ENCODE measurements at places on chromosomes 16 and 17.

DNA sequence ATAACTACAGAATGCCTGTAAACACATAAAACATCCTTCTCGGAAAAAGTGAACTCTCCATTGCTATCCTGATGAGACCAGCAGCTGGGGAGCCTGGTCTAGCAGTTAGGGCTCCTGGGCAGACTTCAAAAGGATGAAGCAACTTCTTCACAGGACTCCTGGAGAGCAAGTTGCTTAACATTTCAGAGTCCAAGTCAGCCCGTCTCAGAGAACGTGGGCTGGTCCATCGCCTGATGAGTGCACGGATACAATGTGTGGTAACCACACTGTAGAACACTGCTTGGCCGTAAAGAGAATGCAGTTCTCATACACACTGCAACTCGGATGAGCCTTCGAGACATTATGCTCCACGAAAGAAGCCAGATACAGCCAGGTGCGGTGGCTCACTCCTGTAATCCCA, 52.7 kb downstream of the TMEM235 start:
- DNase-seq, result no peak

- no peak for DNase-seq
Measured at GRCh38 chr17:64154313-64154695, 24.4 kb upstream of the ERN1 start.

- DNase-seq, result no peak
Measured at GRCh38 chr16:84768061-84768807, 51.6 kb upstream of the CRISPLD2 start.

DNA sequence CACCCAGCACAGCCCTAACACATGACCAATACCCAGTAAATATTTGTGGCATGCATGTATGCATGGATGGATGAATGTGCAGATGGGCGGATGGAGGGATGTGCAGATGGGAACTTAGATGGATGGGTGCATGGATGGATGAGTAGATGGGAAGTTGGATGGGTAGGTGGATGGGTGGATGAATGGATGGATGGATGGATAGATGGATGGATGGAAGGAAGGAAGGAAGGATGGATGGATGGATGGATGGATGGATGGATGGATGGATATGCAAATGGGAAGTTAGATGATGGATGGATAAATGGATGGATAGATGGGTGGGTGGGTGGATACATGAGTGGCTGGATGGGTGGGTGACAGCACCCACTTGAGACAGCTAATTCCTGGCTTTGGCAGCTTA, 193.2 kb upstream of the TNRC6C start:
- DNase-seq, result no peak

DNA sequence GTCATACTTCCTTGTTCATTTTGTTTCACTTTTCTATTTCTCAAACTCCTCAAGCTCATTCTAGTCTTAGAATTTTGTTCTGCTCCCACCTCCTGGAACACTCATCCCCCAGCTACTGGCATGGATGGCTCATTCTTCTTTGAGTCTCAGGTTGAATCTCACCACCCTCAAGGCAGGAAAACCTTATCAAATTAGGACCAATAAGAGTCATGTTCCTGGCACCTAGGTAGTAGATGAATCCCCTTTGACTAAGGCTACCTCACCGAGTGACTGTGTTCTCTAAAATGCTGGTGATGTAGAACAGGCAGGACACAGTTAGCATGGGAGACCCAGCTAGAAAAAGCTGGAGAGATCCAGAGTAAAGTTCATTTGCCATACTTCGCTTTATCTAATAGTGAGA, 1050.8 kb upstream of the EEF2KMT start:
- no peak for DNase-seq

- DNase-seq, result no peak
Measured at GRCh38 chr16:71826533-71827017, 17.9 kb upstream of the AP1G1 start.

DNA sequence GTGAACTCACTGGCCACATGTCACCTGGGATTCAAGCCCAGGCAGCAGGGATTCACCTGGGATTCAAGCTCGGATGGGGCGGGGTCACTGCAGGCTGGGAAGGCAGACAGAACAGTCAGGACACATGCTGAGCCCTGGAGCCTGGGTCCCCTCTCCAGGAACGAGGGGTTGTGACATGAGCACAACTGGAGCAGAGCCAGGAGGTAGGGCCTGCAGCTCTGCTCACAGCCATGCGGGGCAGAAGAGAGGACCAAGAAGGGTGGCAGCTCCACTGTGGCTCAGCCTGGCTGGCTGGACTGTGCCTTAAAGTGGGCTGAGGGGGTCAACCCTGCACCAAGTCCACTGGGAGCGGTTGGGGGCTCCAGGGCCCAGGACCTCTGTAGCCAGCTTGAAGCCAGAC, 150.1 kb downstream of the RAB11FIP4 start:
- peak; percentile 30 for DNase-seq

DNA sequence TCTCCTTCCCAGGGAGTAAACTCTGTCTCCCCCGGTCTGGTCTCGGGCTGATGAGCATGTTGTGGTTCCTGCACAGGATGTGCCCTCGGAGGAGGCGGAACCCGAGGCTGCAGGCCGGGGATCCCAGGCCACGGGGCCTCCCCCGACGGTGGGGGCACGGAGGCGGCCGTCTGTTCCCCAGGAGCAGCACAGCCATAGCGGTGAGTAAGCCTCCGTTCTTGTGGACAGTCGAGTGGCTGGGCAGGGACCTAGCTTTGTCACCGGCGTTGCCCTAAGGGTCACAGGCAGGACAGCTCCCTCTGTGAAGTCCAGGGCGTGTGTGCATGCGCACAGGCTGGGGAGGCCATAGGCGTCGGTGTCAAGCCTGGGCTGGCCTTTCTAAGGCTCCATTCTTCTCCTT, 3.5 kb downstream of the ZNF213 start:
- no peak for DNase-seq

DNA sequence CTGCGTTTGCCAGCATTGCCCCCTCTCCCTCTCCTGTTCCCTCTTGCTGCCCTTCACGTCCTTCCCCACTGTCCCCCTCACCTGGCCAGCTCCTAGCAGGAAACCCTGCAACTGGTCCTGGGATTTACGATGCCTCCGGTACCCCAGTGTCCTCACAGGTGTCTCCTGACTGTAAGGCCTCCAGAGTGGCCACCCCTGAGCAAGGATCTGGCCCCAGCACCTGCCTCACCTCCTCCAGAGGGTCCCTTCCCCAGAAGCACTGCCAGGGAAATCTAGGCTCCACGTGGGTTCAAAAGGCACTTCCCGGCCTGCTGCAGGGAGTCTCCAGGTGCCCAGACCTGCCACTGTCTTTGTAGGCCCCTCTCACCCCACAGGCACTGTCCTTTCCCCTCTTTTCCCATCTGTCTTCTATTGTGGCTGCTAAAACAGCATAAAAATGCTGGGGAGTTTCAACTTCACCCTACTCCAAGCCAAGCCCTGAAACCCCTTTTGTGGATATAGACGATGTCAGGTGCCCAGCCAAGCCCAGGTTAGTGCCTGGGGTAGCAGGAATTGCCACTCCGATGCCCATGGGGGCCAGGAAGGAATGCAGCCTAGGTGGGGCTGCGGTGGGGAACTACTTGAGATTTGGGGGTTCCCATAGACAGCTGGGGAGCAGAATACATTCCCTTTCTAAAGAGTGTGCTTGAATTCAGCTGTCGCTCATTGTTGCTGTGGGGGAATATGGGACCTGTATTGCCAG, 25.7 kb downstream of the RAB11FIP4 start:
- no peak for DNase-seq

DNA sequence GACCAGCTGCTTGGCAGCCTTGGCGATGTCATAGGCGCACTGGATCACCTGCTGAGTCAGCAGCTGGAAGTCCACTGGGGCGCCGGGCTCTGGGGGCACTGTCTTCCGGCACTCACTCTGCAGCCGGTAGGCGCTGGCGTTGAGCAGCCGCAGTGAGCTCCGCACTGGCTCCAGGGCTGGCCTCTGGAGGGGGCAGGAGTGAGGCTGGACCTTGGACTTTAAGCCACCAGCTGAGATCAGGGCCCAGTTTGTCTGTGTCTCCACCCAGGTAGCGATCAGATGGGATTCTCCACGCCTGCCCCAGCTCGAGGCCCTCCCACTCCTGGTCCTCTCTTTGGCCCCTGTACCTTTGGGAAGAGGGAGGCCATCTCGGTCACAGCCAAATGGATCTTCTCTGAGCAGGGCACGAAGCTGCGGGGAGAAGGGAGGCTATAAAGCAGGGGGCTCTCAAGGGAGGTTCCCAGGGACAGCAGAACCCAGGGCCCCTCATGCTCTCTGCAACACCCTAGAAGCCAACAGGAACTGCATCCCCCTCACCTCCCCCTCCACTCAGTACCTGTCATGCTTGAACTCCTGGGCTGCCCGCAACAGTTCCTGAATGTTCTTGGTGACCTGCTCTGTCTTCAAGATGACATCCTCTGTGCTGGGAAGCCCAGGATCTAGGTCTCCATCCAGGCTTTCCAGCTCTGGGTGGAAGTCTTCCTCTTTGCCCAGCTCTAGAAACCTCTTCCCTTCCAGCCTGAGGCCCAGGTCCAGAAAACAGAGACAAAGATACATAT, 6.4 kb downstream of the TP53I13 start:
- no peak for DNase-seq

DNA sequence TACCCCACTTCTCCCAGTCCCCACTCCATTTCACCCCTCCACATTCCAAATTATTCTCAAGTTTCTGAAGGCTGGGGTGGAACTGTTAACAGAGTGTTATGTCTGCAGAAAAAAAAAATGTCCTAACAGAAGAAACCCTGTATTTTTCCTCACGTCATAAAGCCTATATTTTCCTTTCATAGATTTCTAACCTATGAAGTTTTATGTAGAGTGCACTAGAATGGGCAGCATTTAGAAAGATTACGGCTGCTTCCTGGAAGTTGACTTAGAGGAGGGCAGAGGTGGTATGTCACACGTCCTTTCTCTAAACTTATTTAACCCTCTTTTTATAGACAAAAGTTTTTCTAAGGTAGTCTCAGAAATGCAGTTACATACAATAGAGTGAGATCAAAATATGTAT, 139.8 kb upstream of the TOM1L1 start:
- DNase-seq, result no peak

GRCh38 chr16:1123525-1124230, 27.6 kb upstream of the C1QTNF8 start:
- DNase-seq, result no peak

GRCh38 chr16:56667581-56668571, at the start of gene MT1G:
Gene MT1G, minus strand, starts transcription at chr16:56668065. Its CDS starts 72 bp downstream, at chr16:56667993.
- no peak for DNase-seq

DNA sequence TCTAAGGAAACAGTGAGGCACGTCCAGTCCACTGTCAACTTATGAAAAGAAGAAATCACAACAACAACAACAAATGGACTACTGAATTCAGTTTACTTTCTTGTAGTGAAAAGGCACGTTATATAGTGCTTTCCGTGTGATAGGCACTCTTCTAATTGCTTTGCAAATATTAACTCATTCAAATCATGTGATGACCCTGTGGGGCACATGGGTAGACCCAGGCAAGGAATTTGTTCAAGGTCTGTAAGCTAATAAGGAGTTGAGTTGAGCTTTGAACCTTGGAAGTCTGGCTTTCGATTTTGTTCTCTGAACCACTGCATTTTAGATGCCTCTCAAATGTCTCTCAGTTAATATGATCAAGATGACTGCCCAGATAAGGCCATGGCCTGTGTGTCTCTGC, 295.1 kb upstream of the RBFOX1 start:
- no peak for DNase-seq

- no peak for DNase-seq
Measured at GRCh38 chr17:38533241-38533640, 72.5 kb downstream of the SRCIN1 start.

- DNase-seq, result no peak
Measured at GRCh38 chr16:24975428-24975889, 39.7 kb downstream of the ARHGAP17 start.

- no peak for DNase-seq
Measured at GRCh38 chr17:32625971-32626370, 139.2 kb downstream of the CDK5R1 start.

- peak; percentile 99 for DNase-seq
Measured at GRCh38 chr17:68035523-68036303, at the start of gene KPNA2. Gene KPNA2, plus strand, starts transcription at chr17:68035735. Its CDS starts 1,398 bp downstream, at chr17:68037133.

DNA sequence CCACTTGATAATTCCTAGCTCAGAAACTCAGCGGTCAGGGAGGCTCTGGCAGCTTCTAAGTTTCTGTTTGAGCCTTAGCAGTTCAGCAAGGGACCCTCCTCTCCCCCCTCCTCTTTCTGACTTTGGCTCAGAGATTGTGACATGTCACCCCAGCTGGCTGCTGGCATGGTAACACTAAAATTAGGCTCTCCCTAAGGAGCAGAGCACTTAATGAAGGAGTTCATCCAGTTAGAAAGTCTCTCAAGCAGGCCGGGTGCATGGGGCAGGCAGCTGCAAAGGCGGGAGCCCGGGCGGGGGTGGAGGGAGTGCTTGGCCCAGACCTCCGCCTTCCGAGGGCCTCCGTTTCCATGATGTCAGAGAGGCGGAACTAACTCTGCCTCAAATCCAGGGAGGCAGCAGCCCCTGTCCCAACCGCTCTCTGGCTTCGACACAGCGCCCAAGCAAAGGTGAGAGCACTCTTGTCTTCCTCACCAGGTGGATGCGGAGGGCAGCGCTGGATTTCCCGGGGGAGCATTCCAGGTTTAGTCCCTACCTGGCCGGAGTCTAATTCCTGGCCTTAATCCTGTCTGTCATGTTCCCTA, 128.0 kb upstream of the PLCG2 start:
- no peak for DNase-seq

DNA sequence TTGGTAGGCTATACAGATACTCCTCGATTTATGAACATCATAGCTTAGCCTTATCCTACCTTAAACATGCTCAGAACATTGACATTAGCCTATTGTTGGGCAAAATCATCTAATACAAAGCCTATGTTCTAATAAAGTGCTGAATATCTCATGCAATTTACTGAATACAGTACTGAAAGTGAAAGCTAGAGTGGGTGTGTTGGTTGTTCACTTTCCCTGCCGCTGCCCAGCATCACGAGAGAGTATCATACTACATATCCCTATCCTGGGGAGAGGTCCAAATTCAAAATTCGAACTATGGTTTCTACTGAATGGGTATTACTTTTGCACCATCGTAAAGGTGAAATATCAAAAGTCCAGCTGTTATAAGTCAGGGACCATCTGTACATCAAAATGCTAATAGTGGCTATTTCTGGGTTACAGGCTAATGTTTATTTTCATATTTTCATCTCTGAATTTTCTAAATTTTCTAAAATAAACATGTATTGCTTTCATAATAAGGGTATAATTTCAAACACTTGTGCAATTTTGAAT, 54.5 kb downstream of the NACA2 start:
- DNase-seq, result no peak

GRCh38 chr17:10266296-10266876, 68.0 kb upstream of the GAS7 start:
- no peak for DNase-seq
